ENCODE measurements at places on chromosomes 3 and 15.

- DNase-seq = no peak
Observed at GRCh38 chr3:170829546-170830272, 40.3 kb downstream of the RPL22L1 start.

GRCh38 chr3:37856381-37856780 is 5.3 kb upstream of the CTDSPL start:
- no peak for DNase-seq

DNA sequence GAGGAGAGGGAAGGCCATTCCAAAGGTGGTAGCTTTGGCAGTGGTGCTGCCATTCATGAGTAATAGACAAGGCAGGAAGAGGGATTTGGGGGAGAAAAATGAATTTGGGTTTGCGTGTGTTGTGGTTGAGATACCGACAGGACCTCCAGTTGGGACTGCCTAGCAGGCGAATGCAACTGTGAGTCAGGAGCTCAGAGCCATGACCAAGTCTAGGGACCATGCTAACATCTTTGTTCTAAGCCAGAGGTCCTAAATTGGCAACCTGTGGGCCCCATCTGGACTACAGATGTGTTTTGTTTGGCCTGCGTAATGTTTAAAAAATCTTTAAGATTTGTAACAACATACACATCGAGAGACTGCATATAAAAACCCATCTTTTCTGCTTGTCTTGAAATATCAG is 61.6 kb downstream of the SAMMSON start:
- no peak for DNase-seq

DNA sequence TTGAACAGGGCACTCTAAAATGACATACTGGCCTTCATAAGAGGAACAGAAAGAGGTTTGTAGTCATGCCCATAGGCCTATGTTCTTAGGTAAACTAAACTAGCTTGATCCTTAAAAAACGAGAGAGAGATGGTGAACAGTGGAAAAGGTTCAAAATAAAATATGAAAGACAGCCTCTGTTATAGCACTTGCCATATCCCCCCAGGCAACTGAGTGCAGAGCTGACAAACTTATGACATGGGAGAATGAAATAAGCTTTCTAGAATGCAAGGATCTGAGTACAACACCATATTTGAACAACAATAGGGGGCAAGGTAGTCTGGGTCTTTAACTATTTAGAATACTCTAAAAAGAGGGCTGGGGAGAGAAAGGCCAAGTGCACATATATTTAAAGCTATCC is 700.6 kb upstream of the CFAP20DC start:
- no peak for DNase-seq

DNA sequence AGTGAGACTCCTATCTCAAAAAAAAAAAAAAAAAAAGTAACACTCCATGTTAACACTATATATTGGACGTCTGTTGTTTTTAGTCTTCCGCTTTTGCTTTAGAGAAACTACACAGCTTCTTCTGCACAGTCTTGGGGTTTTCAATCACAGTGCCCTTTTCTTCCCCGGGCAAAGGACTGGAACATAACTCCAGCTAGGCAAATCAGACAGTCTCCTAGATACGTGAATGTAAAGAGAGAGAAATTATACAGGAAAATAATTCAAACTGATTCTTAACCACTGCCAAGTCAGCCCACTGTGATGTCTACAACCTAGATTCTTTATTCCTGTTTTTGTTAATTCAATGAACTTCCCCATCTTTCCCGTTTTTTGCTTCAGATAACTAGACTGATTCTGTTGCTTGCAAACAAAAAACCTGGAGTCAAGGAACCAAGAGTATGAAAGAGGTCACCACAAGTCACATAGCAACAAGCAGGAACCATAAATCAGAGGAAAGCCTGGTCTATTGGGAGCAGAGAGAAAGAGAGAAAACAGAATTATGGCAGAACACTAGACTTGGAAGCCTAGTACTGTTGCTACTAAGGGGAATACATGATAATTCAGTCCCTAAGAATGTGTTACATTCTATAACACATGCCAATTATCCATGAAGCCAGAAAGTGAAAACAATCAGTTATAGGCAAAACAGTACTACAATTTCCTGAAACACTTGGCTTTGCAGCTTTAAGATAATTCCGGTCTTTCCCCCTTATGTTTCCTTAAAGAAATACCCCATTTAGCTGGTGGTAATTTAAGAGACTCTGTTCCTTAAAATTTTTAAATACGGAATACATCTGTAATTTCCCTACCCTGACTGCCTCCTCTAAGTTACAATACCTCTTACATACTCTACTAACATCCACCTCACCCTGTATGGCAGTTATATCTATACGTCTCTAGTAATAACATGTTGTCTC is 63.1 kb downstream of the TBL1XR1 start:
- no peak for DNase-seq

- no peak for DNase-seq
Observed at GRCh38 chr3:123883701-123884202, 380 bp downstream of the MYLK start.

DNA sequence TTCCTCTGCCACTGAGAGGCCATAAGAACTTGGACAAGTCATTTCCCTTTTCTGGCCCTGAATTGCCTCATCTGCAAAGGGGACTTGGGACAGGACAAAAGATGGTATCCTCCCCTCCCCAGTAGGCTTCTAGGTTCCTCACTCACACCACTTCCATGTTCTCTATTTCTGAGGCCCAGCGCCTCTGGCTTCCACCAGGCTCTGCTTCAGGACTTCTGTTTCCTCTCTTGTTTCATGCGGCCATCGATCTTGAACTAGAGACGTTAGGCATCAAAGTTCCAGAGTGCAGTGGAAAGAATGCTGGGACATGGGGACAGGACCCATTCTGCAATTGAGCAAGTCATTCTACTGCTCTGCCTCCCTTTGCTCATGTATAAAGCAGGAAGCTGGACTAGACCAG is 1.7 kb downstream of the TM4SF4 start:
- DNase-seq = no peak

DNA sequence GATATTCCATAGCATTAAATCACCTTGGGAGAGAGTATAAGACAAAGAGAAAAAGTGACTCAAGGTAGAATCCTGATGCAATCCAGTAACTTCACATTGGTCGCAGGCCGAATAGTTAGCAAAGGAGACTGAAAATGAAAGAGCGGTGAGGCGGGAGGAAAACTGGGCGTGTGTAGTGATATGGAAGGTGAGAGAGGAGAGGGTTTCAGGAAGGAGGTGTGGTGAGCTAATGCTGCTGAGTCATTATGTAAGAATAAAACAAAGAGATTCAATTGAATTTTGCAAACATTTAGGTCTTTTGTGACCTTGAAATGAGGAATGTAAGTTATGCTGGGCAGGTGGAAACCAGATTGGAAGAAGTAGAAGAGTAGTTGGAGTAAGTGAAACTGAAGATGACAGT is 235.3 kb downstream of the C3orf38 start:
- DNase-seq = no peak

DNA sequence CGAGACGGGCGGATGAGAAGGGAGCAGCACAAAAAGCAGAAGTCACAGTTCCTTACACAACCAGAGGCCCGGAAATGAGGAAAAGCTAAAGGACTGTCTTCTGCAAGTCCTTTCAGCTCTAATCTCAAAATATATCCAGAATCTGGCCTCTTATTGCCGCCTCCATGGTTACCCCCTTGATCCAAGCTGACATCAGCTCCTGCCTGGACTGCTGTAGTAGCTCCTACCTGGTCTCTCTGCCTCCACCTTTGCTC is 324.0 kb upstream of the ROPN1 start:
- no peak for DNase-seq

DNA sequence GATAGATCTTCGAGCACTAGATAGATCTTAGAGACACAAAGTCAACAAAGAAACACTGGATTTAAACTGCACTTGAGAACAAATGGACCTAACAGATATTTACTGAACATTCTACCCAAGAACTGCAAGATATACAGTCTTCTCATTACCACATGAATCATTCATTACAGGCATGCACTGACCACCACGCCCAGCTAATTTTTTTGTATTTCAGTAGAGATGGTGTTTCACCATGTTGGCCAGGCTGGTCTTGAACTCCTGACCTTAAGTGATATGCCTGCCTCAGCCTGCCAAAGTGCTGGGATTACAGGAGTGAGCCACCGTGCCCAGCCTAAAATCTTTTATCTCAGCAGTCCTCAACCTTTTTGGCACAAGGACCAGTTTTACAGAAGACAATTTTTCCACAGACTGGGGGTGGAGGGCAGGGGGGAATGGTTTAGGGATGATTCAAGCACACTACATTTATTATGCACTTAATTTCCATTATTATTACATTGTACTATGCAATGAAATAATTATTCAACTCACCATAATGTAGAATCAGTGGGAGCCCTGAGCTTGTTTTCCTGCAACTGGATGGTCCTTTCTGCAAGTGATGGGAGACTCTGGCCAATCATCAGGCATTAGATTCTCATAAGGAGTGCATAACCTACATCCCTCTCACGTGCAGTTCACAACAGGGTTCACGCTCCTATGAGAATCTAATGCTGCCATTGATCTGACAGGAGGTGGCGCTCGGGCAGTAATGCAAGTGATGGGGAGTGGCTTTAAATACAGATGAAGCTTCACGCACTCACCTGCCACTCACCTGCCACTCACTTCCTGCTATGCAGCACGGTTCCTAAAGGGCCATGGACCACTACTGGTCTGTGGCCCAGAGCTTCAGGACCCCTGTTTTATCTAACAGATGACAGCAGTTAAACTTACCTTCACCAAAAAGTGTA is 21.7 kb downstream of the CSNK1G1 start:
- no peak for DNase-seq

DNA sequence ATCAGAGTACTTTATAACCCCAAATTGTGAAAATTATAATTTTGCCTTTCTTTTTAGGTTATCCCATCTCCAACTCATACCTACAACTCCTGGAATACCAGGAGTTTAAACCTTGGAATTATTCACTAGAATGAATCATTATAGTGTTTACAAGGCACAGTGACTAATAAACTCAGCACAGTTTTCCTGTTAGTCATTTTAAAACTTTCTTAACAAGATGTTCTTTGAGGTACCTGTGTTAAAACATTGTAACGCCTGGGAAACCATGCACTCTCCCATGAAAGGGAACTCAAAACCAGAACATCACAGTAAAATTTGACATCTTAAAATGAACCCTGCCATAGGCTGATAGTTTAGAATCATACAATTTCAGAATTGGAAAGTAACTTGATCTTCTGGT is 132.4 kb upstream of the OSTN start:
- peak; percentile 4 for DNase-seq

- DNase-seq = no peak
Observed at GRCh38 chr3:173688216-173688842, 290.8 kb downstream of the NLGN1 start.

DNA sequence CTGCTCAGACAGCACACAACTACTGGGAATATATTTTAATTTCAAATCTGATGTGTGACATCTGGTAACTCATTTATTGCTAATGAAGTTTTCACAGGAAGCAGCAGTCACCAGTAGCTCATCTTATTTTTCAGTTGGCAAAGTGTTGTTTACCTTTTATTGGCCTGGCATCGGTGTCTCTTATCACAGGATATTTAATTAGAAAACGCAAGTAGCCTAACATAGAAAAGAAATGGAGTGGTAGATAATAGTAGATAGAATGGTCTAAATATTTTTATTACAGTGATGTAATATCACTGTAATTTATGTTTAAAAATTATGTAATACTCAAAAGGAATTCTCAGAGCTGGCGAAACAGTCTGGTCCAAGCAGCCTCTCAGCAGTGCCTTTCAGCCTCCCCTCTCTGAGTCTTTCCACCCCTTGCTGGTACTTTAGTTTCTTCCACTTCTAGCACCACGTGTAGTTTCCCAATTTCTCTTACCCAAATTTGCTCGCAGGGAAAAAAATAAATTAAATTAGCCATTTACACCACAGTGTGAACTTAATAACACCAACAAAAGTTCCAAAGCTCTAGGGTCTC is 31.9 kb downstream of the AGTR1 start:
- DNase-seq = no peak

GRCh38 chr15:92025706-92026270 is 172.3 kb downstream of the SLCO3A1 start:
- DNase-seq = no peak

DNA sequence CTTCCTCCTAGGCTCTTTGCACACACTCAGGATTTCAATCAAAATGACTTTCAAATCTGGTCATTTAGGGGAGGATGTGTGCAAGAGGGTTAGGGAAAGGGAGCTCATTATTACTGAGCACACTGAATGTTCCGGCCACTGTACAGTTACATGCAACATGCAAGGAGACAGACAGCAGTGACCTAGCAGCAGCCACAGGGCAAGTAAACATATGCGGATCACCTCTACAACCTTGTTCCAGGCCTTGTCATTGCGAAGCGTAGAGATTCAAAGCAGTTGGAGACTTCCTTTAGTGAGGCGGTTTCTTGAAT is 837.6 kb downstream of the AGBL1 start:
- no peak for DNase-seq

DNA sequence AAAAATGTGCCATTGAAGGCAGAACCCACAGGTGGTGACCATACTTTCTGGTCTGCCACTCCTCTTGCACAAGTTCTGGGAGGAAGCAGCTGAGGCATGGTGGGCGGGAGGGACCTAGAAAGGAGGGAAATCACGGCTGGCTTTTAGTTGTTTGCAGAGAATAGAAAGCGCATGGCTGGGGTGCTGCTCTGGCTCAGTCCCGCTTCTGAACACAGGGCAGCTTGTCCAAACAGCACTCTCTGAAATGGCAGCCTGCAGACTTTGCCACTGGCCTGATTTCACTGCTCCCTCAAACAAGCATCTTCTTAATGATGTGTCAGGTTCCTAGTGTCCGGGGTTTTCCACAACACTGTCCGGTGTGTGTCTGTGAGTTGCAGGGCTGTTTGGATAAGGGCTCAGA is 76.7 kb downstream of the AAGAB start:
- DNase-seq = no peak

DNA sequence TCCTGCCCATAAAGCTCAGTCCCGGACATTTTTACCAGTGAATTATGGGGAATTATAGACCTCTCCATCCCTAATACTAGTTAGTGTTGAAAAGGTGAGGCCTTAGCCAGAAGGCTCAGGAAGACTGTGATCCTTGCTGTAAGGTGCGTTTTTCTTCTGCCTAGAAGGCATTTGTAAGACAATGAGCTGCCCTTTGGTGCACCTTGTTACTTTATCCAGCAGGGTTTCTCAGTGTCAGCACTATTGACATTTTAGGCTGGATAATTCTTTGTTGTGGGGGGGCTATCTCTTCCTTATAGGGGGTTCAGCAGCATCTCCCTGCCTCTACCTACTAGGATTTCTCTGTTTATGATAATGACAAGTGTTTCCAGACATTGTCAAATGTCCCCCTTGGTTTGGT is 108.1 kb upstream of the ABHD17C start:
- no peak for DNase-seq

DNA sequence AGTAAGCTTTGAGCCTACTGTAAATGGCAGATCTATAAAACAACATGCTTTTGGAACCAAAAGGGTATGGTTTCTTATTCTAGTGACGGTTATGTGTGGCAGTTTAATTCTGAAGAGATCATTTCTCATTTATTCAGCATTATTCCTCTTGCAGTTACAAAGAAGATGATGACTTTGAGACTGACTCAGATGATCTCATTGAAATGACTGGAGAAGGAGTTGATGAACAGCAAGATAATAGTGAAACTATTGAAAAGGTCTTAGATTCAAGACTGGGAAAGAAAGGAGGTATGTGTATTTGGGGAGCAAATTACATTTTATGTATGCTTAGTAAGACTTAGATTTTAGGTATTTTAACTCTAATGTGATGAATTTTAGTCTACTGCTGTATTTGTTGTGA is 41.5 kb downstream of the CHD2 start:
- no peak for DNase-seq
